ENCODE measurements at places on chromosomes 12 and 14.

- DNase-seq: no peak
These were observed 79.8 kb downstream of the SLC15A4 start for GRCh38 chr12:128743916-128744315.

- DNase-seq: no peak
These were observed at the start of gene ZC2HC1C for GRCh38 chr14:75069121-75069810. TSS of gene ZC2HC1C (plus strand) at chr14:75069641. CDS start at chr14:75070574, 933 bp downstream.

- DNase-seq: no peak
These were observed 32.0 kb downstream of the RFLNA start for GRCh38 chr12:124326871-124327270.

GRCh38 chr12:81866081-81866480, 106.9 kb upstream of the PPFIA2 start:
- no peak for DNase-seq

DNA sequence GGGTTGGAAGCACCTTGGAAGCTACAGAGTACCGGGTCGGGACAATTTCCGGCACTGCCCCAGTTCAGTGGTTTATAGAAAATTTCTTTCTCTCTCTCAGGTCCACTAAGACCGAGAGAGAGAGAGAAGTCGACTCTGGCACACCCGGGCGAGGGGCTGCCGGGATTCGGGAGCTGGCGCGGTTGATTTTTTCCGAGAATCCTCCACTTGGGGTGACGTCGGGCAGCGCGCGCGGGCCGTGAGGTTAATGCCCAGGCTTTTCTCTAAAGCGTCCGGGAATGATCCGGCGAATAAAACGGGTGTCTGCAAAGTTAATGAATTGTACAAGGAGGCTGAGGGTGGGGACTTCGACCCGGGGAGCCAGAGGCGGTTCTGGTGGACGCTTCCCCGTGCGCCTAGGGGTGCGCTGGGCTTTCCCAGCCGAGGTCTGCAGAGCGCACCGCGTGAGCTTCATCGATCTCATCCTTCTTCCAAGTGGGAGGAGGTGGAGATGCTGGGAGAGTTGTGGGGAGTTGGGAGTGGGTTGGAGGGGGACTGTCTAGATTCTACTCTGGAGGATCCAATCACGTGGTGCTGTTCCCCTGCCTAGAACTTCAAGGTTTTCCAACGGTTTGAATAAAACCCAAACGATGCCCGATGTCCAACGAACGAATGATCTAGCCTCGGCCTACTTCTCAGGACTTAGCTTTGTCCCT, 51.9 kb upstream of the TBX3 start:
- DNase-seq: no peak

DNA sequence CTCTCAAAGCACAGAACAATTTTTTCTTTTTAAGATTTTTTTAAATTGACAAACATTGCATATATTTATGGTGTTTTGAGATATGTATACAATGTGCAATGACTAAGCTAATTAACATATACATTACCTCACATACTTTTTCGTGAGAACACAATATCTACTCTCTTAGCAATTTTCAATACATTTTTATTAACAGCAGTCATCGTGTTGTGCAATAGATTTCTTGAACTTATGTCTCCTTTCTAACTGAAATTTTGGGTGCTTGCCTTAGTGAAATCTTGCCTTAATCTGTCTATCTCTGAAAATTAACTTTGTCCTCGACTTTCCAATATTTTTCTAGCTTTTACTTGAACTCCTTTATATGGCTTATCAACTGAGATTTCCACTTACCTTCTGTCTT, 6.8 kb downstream of the OR10A7 start:
- DNase-seq: no peak

DNA sequence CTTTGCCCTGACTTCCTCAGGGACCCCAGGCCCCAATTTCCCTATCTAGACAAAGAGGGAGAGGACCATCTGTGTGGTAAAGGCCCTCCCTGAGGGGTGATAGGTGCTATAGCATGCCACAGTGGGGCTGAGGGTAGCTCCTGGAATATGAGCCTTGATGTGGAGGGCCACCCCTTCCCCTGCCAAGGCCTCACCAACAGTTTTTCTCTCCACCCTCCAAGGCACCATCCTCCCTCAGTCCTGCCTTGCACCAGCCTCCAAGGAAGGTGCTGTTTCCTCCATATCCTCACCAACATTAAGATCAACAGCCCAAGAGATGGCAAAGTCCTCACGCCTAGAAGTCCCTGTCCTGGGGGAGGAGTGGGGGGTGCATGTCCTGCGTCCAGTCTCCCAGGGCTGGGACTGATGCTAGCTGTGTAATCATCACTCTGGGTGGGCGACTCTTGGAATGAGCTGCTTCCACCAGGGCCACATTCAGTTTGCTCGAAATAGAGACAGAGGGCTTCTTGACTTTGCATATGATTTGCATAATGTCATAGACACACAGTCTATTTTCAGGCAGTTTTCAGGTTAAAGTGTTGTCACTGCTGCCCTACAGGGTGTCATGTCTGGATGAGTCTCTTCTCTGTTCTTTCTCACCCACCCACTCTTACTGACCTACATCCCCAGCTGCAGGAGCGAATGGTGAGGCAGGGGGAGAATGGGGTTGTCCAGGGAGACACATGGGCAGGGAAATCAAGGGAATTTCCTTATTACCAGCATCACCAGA, 17.4 kb downstream of the ACVRL1 start:
- DNase-seq: no peak

GRCh38 chr12:28770322-28770721, 378.8 kb upstream of the FAR2 start:
- no peak for DNase-seq

- DNase-seq: no peak
These were observed 33.8 kb downstream of the SPTB start for GRCh38 chr14:64845878-64846277.

DNA sequence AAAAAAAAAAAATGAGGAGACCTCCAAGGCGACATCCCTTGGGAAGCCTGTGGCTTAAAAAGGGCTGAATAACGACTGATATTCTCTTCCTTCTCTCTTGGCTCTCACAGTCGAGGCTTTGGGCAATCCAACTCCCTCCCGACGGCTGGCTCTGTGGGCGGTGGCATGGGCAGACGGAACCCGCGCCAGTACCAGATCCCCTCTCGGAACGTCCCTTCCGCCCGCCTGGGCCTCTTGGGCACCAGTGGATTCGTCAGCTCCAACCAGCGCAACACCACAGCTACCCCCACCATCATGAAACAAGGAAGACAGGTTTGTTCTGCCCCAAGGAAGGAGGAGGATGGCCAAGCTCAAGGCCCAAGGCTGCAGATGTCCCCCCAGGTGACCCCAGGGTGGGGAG, 127.8 kb downstream of the GCH1 start:
- no peak for DNase-seq

DNA sequence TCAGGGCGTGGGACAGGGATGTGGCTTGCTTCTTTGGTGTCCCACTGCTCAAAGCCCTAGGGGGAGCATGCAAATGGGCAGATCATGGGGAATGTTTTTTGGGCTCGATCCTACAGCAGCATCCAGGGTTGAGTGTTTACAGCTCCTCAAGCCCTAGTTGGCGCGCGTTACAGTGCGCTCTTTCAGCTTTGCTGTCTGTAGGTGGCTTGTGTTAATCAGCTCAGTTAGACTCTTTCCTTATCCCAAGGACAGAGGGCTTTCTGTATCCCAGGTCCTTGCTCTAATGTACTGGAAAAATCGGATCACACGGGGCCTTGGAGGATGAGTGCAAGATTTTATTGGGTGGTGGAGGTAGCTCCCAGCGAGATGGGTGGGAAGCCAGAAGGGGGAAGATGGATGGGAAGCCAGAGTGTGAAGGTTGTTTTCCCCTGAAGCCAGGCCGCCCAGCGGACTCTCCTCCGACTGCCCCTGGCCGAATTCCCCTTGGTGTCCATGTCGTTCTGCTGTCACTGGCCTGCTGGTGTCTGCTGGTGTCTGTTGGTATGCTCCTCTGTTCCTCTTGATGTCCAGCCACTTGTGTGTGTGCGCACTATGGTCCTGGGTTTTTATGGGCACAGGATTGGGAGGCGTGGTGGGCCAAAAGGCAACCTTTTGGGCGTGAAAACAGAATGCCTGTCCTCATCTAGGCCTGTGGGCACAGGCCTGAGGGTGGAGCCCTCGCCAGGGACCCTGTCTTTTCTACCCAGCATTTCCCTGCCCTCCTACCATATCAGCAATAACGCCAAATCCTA, 10.7 kb upstream of the TXNRD1 start:
- DNase-seq: no peak

DNA sequence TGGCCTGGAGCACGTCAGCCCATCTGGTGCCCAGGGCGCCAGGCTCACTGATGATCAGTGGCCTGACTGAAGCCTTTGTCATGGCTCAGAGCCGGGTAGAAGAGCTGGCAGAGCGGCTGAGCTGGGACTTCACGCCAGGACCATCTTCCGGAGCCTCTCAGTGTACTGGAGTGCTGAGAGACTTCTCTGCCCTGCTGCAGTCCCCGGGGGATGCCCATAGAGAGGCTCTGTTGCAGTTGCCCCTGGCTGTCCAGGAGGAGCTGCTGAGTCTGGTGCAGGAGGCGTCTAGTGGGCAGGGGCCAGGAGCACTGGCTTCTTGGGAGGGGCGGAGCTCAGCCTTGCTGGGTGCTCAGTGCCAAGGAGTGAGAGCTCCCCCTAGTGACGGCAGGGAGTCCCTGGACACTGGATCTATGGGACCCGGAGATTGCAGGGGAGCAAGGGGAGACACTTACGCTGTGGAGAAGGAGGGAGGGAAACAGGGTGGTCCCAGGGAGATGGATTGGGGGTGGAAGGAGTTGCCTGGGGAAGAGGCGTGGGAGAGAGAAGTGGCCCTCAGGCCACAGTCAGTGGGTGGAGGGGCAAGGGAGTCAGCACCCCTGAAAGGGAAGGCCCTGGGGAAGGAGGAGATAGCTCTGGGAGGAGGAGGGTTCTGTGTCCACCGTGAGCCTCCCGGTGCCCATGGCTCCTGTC, 2.0 kb downstream of the KHNYN start:
- peak; percentile 40 for DNase-seq

- no peak for DNase-seq
These were observed 29.4 kb upstream of the CTDSP2 start for GRCh38 chr12:57875753-57876547.

DNA sequence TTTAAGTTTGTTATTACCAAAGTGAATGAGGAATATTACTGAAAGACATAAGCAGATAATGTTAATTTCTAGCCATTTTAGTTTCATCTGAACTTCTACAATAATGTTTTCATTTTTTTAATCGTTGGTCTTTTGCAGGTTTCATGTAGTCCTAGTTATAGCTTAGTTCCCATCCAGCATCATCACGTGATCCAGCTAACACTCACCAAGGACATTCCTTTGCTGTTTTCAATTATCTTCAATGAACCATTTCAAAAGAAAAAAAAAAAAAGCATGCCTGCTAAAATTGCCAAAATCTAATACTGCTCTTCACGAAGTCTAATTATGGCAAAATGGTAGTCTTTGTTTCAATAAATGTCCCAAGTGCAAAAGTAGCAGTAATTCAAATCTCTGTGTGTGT, 187.7 kb upstream of the ATXN7L3B start:
- DNase-seq: peak; percentile 22

DNA sequence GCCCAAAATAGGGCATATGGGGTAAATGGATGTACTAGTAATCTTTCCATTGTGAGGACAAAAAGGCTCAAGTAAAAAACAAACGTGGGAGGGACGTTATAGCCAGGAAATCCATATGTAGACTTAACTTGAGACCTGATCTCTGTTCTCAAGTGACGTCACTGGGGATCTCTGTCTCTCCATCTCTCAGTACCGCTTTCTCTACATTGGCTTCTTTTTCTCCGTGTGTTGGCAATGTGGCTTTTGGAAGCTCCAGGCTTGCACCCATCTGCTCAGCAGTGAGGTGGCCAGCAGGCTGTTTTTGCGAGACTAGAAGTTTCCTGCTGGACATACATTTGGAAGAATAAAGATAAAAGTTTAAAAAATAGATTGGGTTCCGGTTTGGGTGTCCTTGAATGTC, 66.0 kb upstream of the NRXN3 start:
- no peak for DNase-seq

- no peak for DNase-seq
These were observed 201.2 kb downstream of the ANO4 start for GRCh38 chr12:100995771-100996170.

DNA sequence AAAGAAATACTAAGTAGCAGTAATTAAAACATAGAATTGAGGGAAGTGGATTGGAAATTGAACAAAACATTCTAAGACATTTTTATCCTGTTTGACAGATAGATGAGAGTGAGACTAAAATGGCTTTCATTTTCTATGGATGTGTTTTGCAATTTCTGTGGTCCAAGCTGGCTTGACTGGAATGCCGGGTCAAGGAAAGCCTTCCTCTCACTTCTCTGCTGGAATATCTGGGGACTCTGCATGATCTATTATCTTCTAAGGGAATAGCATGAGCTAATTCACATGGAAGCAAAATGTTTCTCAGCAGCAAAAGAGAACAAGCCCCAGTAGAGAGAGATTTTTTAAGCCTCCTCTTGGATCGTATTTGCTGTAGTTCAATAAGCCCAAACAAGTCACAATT, 407.9 kb upstream of the ATXN7L3B start:
- no peak for DNase-seq

DNA sequence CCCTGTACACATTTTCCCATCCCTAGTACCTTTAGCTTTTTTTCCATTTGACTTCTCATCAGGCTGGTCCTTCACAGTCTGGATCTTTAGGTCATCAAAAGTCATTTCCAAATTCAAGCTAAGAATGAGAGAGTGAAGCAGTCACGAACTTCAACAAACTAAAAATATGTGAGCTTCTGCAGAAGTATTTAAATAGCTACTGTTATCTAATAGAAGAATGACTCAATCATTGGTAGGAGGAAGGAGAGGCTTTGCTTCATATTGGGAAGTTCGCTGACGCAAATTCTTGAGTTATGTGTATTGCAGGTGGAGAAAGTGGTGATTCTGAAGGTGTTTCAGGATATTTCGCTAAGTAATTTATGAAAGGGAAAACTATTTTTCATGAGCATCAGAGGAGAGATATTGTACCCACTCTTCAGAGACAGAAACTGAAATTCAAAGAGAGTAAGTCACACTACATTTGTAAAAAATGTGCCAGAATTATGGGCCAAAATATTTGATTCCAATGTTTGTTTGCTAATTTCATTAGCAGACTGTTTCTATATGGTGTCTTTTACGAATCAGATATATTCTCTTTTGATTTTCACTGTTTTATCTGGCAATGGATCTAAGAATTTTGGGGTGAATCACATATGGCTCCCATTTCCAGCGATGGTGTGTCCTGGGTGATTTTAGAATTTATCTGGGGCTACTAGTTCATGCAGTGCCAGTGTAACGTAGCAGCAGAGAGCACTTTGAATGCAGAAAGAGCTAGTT, at the start of gene OLR1:
OLR1 (minus strand) TSS at position 160 of the 756 bp plus-strand sequence; CDS start at position 105, 55 bp downstream.
- DNase-seq: no peak
